GM13977 (cell line): ENCODE measurements at places on chromosomes 1 and 21.

DNA sequence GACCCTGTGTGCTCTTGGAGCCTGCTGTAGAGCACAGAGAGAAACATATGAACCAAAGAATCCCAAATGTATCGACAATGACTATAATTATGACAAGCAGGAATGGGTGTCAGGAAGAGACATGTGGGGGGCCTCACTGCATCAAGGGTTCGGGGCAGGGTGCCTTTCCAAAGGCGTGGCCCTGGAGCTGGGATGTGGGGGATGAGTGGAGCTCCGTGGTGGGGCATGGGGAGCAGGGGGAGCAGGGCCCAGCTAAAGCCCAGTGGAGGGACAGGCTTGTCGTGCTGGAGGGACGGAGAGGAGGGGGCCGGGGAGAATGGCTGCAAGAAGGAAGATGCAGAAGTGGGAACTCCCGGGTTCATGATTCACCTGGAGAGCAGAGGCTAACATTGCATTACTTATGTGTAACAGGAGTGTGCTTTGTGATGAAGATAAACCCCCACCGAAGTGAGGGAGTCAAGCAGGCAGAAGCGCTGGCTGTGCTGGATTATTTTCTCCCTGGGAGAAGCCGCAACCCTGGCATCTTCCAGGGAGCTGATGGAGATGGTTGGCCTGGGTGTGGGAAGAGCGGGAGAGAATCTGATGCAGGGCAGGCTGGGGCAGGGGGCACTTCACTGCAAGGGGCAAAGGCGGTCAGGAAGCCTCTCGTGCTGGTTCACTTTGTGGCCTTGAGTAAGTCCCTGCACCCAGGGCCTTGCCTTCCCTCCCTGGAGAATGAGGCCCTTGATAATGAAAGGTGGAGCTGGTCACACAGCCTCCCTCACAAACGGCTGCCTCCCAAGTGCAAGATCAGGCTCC lies 124.6 kb upstream of the RUNX3 start:
- no peak for DNase-seq

DNA sequence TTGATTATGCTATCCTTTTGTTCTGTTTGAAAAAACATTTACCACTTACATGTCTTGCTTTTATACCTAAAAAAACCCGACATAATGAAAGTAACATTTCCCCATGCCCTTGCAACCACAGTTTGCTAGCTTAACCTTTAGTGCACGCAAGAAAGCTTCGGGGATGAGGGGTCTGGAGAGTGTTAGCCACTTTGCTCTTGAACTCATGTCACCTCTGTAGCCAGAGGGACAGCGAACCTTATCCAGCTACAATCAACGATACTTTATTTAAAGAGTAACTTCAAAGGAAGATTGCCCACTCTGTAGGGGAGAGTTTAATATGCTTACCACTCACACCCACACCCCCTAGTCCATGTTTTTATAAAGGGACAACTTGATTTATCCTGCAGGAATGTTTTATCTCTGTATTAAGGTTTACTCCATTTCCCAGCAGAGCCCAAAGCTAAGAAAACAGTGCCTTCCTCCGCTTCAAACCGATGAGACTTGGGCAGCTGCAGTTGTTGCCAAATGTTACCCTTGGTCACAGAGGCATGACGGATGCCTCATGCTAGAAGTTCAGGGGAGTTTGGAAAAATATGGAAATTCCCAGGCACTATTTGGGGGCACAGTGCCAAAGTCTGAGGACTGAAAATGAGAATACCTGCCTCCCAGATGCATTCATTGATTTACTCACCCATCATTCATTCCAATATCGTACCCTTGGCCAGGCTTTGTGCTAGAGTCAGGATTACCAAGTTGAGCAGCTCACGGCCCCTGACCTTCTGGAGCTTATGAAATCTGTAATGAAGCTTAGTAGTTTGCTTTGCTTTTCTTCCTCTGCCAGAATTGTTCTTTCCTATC lies 61.4 kb upstream of the VCAM1 start:
- DNase-seq, result no peak

DNA sequence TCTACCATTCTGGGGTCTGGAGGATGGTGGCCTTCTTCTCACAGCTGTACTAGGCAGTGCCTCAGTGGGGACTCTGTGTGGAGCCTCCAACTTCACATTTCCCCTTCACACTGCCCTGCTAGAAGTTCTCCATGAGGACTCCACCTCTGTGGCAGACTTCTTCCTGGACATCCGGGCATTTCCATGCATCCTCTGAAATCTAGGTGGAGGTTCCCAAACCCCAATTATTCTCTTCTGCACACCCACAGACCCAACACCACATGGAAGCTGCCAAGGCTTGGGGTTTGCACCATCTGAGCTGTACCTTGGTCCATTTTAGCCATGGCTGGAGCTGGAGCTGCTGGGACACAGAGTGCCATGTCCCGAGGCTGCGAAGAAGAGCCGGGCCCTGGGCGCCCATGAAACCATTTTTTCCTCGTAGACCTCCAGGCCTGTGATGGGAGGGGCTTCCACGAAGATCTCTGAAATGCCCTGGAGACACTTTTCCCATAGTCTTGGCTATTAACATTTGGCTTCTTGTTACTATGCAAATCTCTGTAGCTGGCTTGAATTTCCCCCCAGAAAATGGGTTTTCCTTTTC lies 170.5 kb downstream of the FOXD2 start:
- DNase-seq, result no peak

DNA sequence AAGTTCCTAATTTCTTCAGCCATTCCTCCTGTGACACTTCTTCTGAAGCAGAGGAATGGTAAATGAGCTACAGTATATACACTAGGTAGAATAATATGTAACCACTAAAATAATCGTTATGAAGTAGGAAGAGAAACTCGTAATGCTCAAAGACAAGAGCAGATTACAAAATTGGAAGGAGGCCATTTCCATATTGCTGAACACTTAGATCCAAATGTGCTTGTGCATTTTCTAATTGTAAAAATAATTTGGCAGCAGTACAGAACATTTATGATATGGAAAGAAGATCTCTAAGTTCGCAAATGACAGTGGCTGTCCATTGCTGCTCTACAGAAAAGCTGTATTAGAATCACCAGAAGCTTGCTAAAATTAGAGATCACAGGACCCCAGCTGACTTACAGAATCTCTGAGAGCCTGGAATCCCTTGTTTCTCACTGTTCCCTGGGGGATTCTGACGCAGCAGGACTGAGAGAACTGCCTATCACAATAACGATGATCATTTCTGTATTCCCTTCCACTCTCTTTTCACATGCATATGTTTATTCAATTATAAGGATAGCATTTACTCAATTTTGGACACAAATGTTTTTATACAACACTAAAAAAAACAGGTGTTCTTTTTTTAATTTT lies 242.1 kb downstream of the OMA1 start:
- DNase-seq, result no peak

DNA sequence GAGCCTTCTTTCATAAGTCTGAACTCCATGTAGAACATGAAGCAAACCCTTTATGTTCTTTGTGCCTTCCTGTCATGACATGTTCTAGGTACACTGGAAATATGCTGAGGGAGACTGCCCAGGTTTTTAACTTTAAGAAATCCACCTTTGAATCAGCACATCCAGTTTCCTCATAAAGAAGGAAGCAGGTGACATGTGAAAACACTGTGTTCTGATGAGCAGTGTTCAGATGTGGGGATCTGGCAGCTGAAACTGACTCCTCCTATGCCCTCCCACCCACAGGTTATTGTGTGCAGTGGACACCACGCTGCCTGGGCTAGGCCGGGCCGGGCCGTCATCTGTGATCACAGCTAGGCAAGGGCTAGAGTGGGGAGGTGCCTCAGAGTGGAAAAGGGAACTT lies 51.1 kb downstream of the CNN3 start:
- no peak for DNase-seq

GRCh38 chr21:38825921-38826320 lies 20.2 kb downstream of the ETS2 start:
- no peak for DNase-seq

GRCh38 chr1:155208541-155209311 lies at the start of gene MTX1:
TSS of gene MTX1 (plus strand) at chr1:155208695. CDS start at chr1:155208805, 110 bp downstream.
- peak; percentile 92 for DNase-seq

DNA sequence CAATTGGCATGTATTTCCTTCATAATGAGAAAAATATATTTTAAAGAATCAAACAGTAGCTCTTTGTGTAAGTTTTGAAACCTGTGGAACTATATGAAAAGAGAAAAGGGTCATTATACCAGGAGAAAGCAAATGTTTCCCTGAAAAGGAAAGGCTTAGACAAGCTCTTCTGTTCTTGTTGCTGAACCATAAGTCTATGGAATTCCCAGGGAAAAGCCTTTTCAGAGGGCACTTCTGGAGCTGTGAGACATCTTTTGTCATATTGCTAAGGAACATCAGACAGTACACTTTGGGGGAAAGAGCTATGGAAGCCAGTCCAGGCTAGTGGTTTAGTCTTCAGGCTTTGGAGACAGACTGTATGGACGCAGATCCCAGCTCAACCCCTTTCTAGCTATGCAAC lies 12.1 kb upstream of the SHCBP1L start:
- no peak for DNase-seq

GRCh38 chr21:29892379-29892778 lies 47.4 kb downstream of the GRIK1 start:
- DNase-seq, result no peak

- DNase-seq, result no peak
Observed at GRCh38 chr1:5147806-5148205, 493.4 kb downstream of the AJAP1 start.

DNA sequence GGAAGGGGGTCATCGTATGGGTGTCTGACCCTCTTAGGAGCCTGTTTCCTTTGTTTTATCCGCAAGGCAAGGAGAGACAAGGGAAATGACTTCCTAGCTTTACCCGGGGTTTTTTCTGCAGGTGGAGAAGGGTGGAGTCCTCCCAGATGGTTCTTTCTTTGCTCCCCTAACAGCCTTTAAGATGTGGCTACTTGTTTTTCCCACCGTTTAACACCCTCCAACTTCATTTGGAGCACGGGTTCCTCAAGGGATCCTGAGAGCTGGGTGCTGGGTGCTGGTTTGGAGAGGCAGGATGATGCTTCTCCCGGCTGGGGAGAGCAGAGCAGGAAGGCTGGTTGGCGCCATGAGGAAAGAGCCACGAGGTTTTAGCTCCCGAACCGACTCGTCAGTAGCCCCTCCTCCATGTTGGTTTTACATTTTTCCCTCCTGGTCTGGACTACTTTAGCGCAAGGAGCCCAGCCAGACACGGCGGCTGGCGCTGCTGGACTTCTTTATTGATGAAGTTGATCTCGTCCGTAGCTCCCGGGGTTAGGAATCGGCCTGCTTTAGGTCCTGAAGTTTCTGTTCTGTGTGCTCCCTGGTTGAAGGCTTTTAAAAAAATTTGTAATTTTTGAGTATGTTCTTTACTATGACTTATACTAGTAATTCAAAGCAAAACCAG lies 1.4 kb downstream of the UCK2 start:
- DNase-seq, result peak; percentile 55

- DNase-seq, result peak; percentile 71
Observed at GRCh38 chr1:85464497-85465098, 361 bp downstream of the DDAH1 start.

GRCh38 chr1:30336550-30337323 lies 386.6 kb downstream of the MATN1 start:
- DNase-seq, result no peak

- DNase-seq, result no peak
Observed at GRCh38 chr1:113255720-113256347, 134.5 kb upstream of the MAGI3 start.

GRCh38 chr1:64754173-64754572 lies 9.3 kb downstream of the RAVER2 start:
- DNase-seq, result no peak

DNA sequence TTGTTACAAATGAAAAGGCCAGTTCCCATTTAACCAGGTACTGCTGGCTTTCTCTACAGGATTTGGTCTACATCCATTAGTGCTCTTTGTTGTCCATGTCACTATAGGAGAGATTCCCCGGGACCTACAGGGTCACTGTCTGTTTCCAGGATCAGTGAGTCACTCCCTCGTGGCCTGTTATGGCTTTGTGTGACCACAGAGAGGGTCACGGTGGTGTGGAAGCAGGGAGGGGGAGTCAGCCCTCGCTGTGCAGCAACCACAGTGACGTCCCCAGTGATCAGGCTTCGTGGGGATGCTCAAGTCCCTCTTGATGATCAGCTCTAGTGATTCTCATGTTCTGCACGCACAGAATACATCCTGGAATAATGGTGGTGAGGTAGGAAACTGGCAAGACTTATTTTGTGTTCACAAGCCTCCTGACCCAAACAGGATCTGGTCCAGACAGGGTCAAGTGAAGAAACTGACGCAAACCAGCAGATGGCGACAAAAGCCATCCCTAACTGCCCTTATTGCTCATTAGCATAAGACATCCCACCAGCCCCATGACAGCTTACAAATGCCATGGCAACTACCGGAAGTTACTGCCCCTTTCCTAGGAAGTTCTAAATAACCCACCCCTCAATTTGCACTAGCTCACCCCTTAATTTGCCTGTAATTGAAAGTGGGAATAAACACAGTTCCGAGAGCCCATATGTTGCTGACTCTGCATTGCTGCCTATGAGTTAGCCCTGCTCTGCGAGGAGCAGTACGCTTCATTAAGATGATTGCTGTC lies 98.5 kb downstream of the DISC1 start:
- peak; percentile 17 for DNase-seq

GRCh38 chr1:7292714-7293419 lies 478.2 kb upstream of the VAMP3 start:
- DNase-seq, result no peak

GRCh38 chr1:216739793-216740192 lies 16.6 kb upstream of the ESRRG start:
- no peak for DNase-seq

DNA sequence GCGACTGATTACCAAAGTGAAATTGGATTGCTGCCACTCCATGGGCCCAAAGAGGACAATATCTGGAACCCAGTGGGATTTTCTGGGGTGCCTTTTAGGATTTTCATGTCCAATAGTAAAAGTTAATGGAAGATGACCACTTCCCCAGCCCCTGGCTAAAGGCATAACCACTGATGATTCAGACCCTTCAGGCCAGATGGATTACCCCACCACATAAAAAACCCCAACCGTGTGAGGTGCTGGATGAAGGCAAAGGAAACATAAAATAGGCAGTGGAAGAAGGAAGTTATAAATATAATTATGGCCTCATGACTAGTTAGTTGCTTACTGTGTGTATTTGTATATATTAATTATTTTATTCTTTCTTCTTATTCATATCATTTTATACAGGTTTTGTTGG lies 40.2 kb upstream of the IL10 start:
- no peak for DNase-seq

GRCh38 chr1:7962014-7962335 lies 464 bp downstream of the PARK7 start:
- peak; percentile 69 for DNase-seq

DNA sequence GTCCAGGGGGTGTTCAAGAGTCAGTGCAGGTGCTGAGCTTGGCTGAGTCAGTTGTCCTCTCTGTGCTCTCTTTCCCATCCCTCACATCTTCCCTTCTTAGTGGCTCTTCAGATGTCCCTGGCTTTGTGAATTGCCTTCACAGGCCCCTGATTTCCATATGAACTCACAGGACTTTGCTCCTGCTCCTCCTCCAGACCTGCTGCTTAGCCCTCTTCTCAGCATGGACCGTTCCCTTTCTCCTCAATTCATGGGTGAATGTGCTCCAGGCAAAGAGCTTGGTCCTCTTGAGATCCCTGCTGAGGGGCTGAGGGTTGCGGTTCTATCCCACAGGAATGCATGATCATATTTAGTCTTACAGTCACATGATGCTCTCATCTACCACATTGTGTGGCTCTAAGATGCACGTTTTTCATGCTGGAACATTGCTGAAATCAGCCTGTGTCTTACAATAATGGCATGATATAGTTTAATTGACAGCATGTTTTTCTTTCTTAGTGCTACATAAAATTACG lies 30.5 kb downstream of the CACNA1E start:
- DNase-seq, result no peak
